Naive thymus-derived CD4-positive, alpha-beta T cell (primary cell): ENCODE measurements at places on chromosomes 16 and 17. TPM values are rescaled to one million over a fixed set of nuclear protein-coding genes. Genes with fewer than 3 reads are reported as not detected.

C17orf50 gene
- not detected for total RNA-seq

PRAC1 gene
- total RNA-seq = not detected

KAT8 gene
- total RNA-seq = 112 TPM

USP43 gene
- not detected for total RNA-seq

ITGB4 gene
- 0.49 TPM for total RNA-seq

- peak; percentile 48 for DNase-seq
Observed at GRCh38 chr16:50683689-50684374, 2.7 kb upstream of the SNX20 start.

GRCh38 chr16:3023415-3023668 lies 400 bp downstream of the HCFC1R1 start:
- no peak for DNase-seq

DNA sequence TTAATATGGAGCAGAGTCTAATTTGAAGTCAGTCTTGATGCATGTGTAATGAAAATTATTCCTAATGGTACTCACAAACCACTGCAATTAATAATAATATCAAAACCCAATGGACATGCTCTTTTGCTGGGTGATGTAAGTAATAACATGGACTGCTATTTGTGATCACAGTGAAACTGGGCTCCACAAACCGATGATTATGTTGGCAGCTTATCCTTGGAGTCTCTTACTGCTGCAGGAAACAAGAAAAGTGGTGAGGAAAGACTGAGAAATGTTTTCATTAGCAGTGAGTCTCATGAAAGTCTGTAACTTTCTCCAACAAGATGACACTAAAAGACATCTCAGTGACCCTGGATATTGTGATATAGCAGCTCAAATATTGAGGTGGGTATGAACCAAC lies 45.2 kb downstream of the TMEM100 start:
- no peak for DNase-seq

DNA sequence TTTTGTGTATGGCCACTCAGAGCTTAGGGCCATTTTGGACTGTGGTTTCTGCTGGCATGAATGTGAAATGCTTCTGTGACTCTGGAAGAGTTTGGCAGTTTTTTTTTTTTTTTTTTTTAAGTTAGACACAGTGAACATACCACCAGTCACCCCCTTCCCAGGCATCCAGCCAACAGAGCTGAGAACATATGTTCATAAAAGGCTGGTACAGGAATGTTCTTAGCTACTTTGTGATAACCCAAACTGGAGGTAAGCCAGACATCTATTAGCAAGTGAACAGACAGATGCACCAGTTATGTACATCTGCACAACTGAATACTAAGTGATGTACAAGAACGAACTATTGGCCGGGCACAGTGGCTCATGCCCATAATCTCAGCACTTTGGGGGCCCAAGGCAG lies 92.7 kb downstream of the ABCC1 start:
- no peak for DNase-seq

DNA sequence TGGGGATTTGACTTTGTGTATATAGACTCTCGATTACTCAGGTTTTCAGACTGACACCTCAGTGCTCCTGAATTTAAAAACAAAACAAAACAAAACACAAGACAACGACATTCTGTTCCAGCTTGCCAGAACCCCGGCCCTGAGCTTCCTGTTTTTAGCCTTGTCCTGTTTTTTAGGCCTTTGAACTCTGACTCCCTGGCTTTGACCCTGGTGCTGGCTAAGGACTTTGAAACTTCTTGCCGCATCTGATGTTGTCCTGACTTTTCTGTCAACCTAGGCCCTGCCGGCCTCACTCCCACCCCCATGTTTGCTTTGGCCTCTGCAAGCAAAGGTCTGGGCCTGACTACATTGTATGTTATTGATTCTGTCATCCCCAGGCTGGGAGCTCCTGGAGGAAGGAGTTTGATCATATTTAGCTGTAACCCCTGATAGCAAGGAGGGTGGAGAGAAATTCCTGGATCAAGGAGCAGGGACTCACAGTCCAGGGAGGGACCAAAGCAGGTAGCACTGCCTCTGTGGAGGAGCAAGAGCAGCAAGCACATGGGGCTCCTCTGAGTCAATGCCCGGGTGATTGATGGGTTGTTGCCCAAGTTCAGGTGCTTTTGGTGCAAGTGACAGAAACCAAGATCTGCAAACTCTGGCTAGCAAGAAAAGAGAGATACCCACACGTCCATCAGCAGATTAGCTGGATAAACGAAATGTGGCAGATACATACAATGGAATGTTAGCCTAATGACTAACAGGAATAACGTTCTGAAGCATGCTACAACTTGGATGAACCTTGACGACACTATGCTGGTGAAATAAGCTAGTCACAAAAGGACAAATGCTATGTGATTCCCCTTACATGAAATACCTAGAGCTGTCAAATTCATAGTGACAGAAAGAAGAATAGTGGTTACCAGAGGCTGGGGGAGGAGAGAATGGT lies 7.7 kb downstream of the CCL16 start:
- no peak for DNase-seq

DNA sequence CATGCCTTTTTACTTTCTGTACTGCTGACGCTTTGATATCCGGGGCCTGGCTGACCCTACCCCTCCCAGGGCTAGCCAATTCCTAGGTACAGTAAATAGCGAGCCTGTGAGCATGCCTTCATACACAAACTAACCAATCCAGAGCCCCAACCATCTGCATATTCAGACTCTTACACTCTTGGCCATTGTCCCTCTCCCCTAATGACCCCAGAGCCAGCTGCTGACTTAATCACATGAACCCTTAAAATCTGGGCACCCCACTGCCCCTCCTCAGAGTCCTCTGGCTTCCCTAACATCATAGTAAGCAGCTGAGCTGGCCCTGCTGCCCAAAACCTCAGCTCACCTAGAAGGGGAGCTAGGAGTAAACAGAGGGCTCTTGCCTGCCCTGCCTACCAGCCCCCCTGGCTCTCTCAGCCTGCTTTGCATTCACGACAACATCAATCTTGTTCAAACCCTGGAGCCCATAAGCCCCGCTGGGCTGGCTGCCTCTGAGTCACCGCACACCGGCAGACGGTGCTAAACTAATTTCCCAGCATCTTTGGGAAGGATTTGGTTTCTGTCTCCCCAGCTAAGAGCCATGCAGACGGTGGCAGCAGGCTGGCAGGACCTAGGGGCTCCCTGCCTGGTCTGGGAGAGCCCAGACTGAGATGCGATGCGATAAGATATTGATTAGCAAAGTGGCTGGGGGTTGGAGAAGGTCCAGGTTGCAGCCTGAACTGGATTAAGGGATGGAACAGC lies 63.2 kb downstream of the CLEC19A start:
- DNase-seq = no peak

GRCh38 chr17:2386400-2387085 lies 14.3 kb downstream of the MNT start:
- DNase-seq = no peak

- no peak for DNase-seq
Observed at GRCh38 chr16:27526180-27526579, 23.5 kb downstream of the GTF3C1 start.

- no peak for DNase-seq
Observed at GRCh38 chr17:41734949-41735313, 488 bp upstream of the HAP1 start.

DNA sequence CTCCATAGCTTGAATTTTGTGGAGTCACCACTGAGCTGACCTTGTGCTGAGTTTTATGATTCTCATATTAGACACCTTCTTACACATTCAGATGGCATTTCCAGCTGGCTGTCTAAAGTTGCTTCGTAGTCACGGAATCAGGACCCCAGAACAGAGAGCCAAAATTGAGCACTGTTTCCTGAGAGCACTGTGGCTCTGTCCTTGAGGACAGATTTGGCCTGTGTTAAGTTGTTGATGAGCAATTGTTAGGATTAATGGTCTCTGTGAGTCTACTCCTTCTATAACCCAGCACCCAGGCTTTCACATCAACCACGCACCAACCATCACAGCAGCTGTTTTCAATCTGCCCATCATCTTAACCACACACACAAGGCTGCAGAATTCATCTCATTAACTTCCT lies 277.5 kb upstream of the HSBP1 start:
- DNase-seq = no peak

DNA sequence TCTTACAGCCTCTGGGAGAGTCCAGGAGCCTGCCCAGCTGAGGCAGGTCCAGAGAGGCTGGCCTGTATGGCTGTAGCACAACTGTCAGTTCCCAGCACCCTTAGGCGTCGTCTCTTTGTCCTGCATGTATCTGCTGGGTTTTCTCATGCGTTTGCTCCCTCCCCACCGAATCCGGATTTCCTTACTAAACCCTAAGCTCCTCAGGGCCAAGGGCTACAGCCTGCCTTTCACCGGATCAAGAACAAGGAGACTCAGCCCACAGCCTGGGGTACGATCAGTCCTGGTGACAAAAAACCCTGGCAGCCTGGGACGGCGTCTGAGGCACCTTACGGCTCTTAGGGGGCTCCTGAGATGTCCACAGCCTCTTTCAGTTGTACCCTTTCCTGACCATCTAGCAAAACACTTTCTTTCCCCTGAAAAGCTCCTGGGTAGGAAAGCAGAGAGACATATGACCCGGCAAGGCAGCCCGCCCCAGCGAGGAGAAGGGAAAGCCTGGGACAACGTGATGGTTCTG lies 12.2 kb downstream of the HIC1 start:
- no peak for DNase-seq

GRCh38 chr16:64475627-64476351 lies 646.1 kb downstream of the CDH11 start:
- DNase-seq = no peak

DNA sequence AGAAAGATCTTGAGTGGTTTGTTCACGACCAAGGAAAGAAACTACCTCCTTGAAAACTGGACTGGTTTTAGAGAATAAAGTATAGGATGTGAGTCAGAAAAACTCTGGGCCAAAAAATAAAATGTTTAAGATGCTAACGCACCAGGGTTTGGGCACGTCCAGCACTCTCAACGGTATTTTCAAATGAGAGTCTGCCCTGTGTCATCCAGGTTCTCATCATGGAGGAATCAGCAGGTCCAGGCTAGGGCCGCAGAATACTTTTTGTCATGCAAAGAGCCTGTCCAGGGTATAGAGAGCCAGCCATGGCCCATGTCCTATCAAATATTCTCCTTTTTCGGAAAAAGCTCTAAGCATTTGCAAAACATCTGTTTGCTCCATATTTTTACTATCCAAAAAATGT lies 2.4 kb downstream of the NXN start:
- DNase-seq = no peak

GRCh38 chr16:74734361-74735161 lies 33.9 kb upstream of the MLKL start:
- no peak for DNase-seq
